T-helper 1 cell (primary cell): ENCODE measurements at places on chromosomes 7 and 10.

- no peak for DNase-seq
Observed at GRCh38 chr10:60456053-60456452, 66.4 kb upstream of the ANK3 start.

- no peak for DNase-seq
Observed at GRCh38 chr10:54797636-54798321, 3.3 kb downstream of the PCDH15 start.

DNA sequence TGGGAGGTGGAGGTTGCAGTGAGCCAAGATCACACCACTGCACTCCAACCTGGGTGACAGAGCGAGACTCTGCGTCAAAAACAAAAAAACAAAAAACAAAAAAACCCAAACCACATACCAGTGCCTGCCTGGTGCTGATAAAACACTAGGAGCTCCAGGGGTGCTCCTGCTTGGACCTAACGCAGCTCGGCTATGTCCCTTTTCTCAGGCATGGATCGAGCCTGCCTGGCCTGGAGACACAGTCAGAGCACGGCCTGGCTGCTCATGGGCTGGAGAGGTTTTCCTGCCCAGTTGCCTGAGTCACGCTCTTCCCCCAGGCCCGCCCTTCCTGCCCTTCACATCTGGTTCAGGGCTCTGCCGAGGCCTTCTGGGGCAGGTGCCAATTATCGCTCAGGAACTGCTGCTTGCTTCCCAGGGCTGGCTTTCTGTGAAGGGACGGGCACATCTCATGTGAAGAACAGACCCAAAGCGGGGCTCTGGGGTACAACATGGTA, 12.6 kb upstream of the NPFFR1 start:
- no peak for DNase-seq

DNA sequence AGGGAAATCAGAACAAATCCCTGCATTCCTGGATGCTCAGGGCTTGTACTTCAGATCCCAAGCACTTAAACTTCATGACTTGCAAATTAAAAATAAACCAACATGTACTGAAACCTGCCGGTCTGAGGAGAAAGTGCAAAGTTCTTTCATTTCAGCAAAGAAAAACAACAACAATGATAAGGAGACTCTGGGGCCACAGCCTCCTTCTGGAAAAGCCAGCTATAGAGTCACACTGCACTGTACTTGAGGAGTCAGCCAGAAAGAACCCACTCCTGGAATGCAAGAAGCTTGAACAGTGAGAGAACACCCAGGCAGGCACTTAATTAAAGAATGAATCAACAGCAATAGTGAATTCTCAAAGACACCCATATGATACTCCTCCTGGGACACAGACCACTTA, 49.7 kb upstream of the TM9SF3 start:
- no peak for DNase-seq
